ENCODE measurements at places on chromosomes 2 and 18.
A peak's percentile ranks its signal among the peaks of the same experiment; 100 is the strongest.

DNA sequence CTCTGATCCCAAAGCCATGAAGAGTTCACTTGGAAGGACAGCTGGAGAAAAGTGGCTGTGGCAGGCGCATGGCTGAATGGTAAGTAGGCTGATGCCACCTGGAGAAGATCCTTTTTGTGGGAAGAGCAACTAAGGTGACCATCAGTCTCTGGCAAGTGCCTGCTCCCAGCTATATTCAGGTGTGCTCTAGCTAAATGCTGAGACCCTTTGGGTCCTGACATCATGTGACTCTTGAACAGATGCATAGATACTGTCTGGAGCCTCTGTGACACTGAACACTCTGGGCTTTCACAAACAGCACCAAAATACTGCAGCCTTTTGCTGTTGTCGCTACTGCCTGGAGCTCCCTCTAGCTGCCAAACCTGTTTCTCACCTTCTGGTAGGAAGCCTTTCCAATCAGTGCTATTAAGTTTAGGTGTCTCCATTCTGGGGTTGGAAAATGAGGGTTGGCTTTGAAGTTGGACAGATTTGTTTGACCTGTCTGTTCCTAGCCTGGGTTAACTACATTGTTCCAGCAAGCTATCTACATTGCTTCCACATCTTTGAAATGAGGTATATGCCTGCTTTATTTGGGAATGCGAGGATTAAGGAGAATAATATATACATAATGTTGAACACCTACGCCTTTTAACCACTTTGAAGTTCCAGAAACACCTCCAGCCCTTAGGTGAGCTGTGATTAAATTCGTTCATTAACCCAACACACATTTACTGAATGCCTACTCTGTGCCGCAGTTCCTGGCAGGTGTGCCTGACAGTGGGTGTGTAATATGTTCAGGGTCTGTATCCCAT, 3.1 kb downstream of the EGR4 start:
- peak; percentile 46 for DNase-seq

DNA sequence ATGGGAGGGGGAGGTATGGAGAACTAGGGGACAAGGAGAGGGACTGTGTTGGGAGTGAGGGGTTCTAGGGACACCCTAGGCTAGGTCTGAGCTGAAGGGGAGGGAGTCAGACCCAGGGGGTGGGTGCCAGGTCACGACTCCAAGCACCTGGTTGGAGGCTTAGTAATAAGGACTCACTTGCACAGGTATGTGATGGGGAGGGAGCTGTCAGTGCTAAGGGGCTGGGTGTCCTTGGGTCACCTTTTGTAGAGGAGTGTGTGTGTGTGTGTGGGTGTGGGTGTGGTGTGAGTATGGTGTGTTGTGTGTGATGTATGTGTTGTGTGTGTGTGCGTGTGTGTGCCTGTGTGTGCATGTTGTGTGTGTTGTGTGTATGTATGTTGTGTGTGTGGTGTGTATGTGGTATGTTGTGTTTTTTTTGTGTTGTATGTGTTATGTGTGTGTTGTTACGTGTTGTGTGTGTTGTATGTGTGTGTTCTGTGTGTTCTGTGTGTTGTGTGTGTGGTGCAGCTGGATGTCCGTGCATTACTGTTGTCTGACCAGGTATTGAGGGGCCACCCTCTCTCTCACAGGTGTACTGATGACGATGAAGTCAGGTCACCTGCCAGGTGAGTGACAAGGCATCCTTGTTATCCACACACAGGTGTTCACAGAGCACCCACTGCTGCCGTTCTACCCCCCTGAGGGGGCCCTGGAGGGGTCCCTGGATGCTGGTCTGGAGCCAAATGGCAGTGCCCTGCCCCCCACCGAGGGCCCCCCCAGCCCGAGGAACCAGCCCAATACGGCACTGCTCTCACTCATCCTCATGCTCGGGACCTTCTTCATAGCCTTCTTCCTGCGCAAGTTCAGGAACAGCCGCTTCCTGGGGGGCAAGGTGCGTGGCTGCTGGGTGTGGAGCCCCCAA, 9.8 kb downstream of the SLC4A3 start:
- no peak for DNase-seq

- no peak for DNase-seq
Measured at GRCh38 chr18:77906103-77906892, 656.6 kb downstream of the GALR1 start.

- DNase-seq, result no peak
Measured at GRCh38 chr18:35835833-35836232, 136.6 kb upstream of the RMP24 start.

DNA sequence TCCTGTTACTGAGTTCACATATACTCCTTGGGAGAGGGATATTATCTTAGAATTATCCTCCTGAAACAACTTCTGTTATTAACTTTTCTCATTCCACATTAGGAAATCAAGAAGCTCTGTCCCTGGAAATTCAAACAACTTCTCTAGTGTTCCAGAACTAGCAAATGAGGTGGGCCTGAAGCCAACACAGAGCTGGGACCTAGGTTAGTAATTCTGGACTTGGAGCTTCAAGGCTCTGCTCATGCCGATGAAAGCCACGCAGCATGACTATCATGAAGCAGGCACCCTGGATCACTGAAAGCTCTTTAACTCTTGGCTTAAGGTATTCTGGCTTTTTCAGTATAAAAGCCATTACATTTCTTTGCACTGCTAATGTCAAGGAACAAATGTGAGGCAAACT, 242.7 kb downstream of the TGIF1 start:
- DNase-seq, result no peak

GRCh38 chr2:240789051-240789453, 31.0 kb downstream of the KIF1A start:
- DNase-seq, result no peak

GRCh38 chr2:201882353-201883090, 76.2 kb downstream of the CDK15 start:
- DNase-seq, result no peak

All from CD4-positive, alpha-beta T cell treated with Interleukin-15 for 4 hours (primary cell).